WERI-Rb-1 (cell line): ENCODE measurements at places on chromosomes 4 and X.

GRCh38 chr4:172887959-172888358 is 280.7 kb upstream of the GALNT7 start:
- no peak for DNase-seq

- no peak for DNase-seq
Measured at GRCh38 chr4:140156529-140157171, 2.7 kb upstream of the MAML3 start.

DNA sequence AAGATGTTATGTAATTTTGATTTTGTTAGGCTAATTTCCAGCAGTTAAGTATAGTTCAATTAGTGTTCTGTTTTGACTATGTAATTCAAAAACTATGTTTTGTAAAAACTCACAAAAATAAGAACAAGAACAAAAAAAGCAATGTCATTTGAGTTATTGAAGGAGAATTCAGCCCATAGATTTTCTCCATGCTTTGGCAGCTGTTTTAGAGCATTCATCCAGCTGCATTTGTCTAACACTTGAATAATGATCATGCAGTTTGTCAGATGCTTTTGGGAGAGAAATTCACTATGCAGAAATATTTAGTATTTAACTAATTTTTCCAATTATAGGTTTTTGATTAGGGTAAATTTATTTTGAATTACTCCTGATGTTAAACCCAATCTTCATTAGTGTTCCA is 14.2 kb downstream of the CPE start:
- no peak for DNase-seq

DNA sequence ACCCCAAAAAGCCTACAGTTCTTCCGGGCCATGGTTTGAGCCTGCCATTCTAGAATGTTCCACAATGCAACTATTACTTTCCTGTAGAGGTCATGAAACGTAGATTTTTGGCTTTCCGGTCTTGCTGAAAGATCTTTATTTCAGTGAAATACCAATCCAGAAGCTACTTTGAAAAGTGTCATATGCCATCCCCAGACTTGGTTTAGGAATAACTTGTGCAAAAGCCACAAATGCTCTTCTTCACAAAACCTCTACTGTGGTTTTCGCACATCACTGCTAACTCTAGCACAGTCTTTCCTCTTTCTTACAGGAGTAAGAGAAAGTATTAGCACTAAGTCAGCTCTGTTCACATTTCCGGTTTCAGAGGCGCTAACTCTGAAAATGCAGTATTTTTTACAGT is 12.7 kb upstream of the CD40LG start:
- no peak for DNase-seq
